ENCODE measurements at places on chromosomes 5 and 9.

GRCh38 chr5:131957721-131958441 lies 12.4 kb upstream of the MEIKIN start:
- DNase-seq = no peak

- peak; percentile 41 for DNase-seq
These were observed 71.6 kb upstream of the GALNT10 start for GRCh38 chr5:154118893-154119336.

GRCh38 chr5:36305571-36306326 lies 4.0 kb upstream of the RANBP3L start:
- DNase-seq = peak; percentile 79

GRCh38 chr9:38091310-38092199 lies 22.5 kb upstream of the SHB start:
- DNase-seq = no peak

DNA sequence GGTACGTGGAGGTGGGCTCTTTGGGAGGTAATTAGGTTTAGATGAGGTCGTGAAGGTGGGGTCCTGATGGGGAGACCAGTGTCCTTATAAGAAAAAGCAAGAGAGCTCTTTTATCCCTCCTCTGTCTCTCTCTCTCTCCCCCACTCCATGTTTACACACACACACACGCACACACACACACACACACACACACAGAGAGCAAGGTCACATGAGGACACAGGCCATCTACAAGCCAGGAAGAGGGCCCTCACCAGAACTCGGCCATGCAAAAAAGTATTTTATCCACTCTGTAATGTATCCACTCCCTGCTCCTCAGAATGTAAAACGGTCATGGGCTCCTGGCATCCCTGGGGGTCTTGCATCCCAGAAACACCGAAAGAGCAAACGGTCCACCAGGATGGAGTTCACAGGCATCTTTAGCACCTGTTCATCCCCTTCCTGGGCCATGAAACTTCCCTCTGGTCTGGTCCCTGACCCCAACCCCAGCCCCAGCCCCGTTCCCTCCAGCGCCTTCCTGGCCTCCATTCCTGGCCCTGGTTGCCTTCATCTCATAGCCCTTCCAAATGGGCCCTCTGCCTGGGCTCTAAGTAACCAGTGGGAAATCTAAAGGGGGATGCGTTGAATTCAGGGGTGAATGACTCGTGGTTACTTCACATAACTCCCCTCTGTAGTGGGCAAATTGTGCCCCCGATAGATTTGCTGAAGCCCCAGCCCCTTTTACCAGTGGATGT lies 88.8 kb downstream of the NSUN2 start:
- no peak for DNase-seq

- DNase-seq = no peak
These were observed 887.0 kb downstream of the NR2F1-AS1 start for GRCh38 chr5:92694067-92694466.

GRCh38 chr9:89461265-89461664 lies 36.6 kb downstream of the SEMA4D start:
- DNase-seq = no peak

DNA sequence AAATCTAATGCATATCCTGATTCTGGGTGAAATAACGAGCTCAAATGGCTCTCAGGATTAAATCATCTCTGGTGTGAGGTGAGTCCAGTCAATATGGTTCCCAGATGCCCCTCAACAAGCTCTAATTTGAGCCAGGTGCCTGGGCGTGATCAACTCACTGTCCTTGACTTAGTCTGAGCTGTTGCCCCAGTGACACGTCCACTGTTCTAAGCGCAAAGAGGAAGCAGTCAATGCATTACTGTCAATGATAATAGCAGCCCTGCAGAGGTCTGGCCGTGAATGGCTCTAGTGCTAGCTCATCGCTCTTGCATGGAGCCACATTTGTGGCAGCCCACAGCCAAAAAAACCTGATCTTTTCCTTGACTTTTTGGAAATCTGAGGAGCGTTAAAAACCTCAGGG lies 128.6 kb upstream of the EFNA5 start:
- DNase-seq = no peak

GRCh38 chr5:74357827-74358226 lies 282.7 kb downstream of the ENC1 start:
- DNase-seq = no peak

- DNase-seq = no peak
These were observed 92.2 kb upstream of the IL33 start for GRCh38 chr9:6123416-6123815.

- DNase-seq = no peak
These were observed 45.1 kb downstream of the ERGIC1 start for GRCh38 chr5:172878933-172879752.

DNA sequence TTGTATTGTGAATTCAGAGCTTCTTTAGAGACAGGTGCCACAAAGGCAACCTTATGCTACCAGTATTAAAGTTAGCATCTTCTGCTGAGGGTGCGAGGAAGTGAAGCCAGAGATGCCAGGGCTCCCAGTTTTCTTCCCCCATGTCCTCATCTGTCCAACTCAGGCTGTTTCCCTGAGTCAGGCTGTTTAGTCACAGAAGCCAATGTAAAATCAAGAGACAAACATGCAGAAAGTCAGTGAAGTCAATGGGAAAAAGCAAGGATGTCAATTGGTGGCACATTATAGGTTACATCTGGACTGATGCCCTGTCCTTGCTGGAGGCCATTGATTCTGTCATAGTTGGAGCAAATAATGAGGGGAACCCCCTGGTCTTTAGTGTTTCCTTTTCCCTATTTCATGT lies 168.5 kb downstream of the SAXO1 start:
- DNase-seq = no peak

DNA sequence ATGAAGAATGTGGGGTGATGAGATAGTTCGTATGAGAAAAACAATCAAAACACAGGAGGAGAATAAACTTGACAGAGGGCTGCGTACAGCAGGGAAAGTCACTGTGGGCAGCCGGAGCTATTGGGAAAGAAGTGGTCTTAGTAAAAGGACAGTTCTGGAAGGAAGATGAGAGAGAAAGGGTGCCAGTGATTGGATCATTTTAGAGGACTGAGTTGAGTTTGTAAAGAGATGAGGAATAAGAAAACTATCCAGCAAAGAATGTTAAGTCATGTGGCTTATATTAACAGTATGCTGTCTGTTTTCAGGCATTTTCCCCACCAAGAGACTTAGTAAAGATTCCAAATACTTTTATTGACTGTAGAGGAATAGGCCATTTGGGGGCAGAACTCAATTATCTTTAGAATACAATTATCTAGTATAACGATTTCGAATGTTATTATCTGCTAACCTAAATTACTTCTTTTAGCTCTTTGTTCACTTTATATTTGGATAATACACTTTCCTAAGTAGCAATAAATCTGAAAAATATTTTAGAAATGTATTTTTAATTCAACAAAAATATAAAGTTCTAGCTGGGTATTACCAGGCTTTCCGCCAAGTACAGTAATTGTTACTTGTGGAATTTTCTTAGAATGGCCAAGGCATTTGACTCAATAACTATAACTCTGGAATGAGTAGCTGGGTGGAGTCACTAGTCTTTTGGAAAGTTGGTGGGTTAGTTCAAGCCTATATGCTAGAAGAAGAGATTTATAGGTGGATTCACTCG lies 15.5 kb upstream of the LOX start:
- no peak for DNase-seq

GRCh38 chr9:128304971-128305288 lies 17.3 kb downstream of the TRUB2 start:
- no peak for DNase-seq

DNA sequence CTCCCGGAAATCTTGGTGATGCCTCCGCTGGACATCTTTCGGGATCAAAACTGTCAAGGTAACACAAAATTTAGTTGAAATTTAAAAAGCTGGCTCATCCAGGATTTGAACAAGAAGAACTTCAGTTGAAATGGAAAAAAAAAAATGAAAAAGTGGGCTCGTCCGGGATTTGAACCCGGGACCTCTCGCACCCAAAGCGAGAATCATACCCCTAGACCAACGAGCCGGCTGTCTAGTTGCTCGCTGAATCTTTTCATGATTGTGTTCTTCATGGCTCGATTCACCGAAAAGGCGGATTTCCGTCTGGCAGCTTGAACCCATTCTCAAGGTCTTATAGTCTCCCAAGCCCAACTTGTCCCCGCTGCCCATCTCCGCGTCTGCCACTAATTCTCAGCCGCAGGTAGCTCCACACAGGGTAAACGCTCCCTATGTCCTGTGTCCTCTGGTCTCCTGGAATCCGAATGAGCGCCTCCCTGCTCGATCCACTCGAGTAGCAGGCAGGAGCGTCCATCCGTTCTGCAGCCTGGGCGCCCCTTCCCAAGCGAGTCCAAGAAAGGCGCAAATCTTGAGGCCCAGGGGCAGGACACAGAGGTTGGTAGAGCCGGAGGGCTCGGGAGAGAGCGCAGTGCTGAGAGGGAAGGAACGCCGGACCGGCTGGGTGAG lies 16.2 kb downstream of the TRIM7 start:
- DNase-seq = peak; percentile 92

- DNase-seq = no peak
These were observed 109.8 kb downstream of the TLE4 start for GRCh38 chr9:79681576-79681975.

DNA sequence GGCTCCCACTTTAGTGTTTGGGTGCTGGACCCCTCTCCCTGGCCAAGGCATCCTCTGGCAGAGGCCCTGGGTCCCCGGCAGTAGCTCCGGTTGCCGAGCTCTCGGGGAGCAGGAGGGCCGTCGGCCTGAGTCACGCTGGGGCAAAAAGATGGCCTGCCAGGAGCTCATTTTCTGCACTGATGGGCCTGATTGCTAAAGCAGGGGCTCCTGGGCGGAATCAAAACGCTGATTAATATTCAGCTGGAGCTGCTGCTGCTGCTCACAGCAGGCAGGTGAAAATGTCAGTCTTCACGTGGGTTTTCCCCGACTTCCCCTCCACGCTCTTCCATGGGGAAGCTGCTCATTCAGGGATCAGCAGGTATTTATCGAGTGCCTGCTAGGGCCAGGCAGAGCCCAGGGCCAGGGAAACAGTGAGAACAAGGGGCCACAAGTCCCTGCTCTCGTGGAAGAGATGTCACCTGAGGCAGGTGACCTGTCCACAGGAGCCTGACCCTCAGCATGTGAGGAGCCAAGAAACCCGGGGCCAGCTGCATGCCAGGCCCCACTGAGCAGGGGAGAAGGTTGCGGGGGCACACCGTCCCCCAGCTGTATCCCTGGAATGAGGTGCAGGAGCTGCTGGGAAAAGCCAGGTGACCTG lies 22.1 kb downstream of the LAMC3 start:
- DNase-seq = no peak

DNA sequence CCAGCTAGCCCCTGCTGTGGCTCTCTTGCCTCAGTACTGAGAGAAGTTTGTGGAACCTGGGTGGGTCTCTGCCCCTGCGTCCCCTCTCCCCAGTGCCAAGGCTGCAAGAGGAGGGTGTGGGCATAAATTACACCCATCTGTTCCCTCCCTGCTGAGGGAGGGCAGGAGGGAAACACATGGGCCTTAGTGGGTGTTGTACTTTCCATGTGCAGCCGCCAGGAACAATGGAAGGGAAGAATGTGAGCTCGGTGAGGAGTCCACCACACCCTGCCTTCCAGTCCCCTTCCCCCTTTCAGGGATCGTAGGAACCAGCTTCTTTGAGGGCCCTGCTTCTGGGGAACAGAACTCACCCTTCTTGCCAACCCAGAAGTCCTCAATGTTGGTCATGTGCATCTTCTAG lies 138.2 kb upstream of the KLF4 start:
- no peak for DNase-seq

Data from NAMALWA (cell line).